ENCODE measurements at places on chromosomes 5 and 9.

- no peak for DNase-seq
Observed at GRCh38 chr9:90189306-90189705, 453.3 kb downstream of the DIRAS2 start.

DNA sequence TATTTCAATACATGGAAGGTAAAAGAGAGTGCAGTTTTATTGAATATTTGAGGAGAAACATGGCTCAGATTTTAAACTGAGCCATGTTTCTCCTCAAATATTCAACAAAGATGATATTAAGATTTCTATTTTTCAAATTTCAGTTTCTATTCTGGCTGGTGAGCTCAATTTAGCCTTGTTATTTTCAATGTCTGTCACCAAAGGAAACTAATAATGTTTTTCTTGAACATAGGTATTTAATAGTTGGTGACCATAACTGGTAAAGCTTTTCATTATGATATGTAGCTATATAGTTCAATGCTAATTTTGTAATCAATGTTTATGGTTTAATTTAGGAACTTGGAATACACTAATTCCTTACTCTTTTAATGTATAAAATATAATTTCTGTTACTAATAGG lies 177.4 kb downstream of the FER start:
- no peak for DNase-seq

DNA sequence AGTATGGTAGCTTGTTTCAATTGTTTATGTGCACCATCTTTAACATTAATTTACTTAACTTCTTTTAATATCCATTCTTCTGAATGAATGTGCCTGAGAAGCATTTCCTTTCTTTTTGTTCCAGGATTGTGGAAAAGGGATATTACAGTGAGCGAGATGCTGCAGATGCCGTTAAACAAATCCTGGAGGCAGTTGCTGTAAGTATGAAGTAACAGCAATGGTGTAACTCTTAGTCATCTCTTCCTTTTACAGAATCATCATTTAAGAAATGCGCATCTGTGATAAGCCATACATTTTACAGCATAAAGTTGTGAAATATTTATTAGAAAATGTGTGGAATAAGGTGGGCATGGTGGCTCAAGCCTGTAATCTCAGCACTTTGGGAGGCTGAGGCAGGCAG lies 117.7 kb downstream of the STARD4 start:
- DNase-seq: no peak

DNA sequence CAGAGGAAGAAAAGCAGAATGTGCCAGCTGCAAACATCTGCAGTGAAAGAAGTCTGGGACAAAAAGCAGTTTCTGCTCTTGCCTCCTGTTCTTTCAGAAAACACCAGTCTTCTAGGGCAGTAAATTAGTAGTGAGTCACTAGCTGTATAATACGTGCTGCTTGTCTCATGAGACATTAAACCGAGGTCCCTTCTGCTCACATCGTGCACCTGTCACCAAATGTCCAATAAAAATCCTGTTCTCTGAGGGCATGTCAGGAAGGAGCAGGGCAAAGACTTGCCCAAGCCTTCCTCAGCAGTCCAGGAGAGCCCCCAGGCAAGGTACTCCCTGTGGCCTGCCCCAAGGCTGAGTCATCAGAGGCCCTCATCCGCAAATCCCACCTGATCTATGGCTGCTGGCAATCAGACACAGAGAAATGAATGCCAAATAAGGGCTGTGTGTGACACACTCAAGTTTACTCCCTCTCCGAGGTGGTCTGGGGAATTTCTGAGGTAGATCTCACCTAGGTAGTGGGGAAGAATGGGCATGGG lies 255.3 kb upstream of the SMARCA2 start:
- DNase-seq: no peak

DNA sequence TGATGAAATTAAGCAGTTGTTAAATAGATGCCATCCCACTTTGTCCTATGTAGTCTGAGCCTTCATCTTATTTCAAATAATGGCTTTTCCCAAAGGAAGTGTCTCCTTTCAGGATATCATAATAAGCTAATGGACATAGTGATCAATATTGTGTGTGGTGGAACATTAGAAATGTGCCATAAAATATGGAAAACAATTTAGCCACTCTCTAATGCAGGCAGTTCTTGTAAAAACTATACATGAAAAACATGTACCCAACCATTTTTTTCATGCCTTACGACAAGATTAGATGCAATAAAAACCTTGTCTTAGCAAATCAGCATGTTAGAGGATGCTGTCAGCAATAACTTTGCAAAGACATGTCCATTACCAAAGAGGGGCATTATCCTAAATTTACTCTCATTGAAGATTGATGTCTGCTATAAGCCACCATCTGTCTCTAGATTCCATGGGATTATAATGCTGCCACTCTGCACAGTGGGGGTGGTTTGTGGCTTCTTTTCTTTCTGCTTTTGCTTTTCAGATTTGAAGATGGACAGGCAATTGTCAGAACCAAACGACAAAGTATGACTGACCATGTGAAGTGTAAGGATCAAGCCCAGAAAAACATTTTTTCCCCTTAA lies 724.0 kb upstream of the ZNF608 start:
- DNase-seq: no peak

GRCh38 chr5:110476164-110476563 lies 250.3 kb downstream of the TMEM232 start:
- no peak for DNase-seq

DNA sequence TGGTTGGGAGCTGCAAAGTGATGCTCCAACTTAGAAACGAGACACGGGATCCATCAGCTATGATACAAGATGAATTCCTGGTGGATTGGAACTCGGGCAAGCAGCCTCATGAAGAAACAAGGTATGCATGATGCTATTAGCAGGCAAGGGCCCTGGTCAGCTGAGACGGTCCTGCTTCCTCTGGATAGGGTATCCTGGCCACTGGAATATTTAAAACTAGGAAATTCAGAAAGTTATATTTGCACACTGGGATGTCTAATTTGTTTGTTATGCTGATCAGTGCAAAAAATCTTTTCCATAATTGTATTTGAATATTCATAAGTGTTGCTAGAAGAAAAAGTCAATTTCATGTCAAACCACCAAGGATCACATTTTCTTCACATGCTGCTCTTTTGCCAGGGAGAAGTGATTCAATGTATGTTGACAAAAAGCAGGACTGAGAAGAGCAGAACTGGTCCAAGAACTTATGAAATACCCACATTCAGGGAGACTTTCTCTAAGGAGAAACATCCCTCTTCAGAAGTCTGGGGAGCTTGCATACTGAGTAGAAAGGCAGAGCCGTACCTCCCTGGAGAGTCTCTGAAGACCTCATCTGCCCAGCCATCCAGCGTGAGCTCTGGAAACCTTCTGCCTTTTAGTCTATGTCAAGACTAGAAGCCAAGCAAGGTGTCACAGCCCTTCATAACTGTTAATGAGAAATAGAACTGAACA lies 6.7 kb upstream of the NXNL2 start:
- DNase-seq: no peak

DNA sequence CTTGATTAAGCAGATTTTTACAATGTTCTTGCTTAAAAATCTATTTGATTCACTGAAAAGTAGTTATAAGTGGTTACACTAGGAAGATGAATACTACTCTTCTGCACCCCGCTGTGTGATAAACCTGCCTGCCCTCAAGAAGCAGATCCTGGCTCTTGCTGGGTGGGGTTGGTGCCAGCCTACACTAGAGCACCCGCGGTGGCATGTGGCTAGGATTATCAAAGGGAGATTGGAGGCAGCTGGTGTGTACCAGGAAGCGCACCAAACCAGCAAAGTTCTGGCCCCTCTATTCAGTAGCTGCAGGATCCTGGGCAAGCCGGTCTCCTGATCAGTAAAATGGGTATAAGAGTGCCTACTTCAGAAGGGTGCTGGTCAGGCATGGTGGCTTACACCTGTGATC lies 43.5 kb downstream of the PRLR start:
- no peak for DNase-seq

DNA sequence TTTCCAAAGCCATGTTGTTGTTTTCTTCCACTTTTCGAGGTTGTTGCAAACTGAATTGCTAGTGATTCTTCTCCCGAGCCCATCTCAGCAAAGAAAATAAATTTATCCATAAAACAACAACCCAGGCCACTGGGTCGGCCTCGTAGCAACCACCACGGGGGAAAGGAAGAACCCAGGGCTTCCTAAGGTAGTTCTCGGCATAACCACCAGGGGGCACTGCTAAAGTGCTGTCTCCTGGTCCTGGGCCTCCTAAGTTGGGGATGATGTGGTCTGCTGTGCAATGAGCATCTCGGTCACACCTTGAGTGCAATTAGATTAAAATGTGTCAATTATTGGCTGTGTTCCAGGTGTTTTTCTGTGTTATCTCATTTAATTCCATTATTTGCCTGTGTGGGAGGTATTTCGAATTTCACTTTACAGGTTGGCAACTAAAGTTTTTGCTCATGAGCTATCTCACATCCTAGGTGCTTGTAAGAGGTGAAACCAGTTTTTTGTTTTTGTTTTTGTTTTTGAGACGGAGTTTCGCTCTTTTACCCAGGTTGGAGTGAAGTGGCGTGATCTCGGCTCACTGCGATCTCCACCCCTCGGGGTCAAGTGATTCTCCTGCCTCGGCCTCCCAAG lies 102.8 kb upstream of the DAP start:
- no peak for DNase-seq

All from iPS DF 19.7 (cell line).